ENCODE measurements at places on chromosomes 5 and 9. TPM values are rescaled to one million over a fixed set of nuclear protein-coding genes. Genes with fewer than 3 reads are reported as not detected.

C5orf58 gene
- total RNA-seq, result not detected

SPATA31A3 gene
- total RNA-seq, result not detected

DNA sequence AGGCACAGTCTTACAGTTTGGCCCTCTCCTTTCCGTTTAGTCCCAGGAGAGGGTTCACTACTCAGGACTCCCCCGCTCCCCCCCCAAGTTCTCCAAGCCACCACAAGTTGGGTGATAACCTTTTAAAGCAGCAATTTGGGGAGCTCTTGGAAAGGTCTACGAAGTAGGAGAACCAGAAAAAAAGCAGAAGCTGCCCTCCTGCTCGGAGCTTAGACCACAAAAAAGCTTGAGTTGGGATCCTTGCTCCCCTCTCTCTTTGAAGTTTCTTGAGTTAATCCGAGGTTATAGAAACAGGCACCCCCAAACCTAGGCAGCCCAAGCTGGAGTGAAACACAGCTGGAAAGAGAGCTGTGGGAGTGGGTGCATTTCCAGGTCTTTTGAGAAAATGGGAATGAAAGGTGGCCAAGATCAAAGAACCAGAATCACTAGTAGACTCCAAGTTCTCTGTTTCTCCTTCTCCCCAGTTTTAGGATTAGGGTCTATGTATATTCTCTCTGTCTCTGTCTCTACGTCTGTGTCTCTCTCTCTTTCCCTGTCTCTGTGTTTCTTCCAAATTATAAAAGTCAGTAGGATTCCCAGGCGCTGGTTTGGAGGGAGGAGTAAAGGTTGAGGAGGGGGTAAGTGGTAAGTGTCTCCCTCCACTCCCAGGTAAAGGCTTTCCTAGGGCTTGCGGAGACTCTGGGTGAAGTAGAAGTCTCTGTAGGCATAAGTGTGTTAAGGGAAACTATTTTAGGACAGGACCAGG, 2.8 kb downstream of the LHX2 start:
- no peak for DNase-seq

GRCh38 chr9:18982262-18982620, 50.8 kb downstream of the SAXO1 start:
- DNase-seq, result no peak

DNA sequence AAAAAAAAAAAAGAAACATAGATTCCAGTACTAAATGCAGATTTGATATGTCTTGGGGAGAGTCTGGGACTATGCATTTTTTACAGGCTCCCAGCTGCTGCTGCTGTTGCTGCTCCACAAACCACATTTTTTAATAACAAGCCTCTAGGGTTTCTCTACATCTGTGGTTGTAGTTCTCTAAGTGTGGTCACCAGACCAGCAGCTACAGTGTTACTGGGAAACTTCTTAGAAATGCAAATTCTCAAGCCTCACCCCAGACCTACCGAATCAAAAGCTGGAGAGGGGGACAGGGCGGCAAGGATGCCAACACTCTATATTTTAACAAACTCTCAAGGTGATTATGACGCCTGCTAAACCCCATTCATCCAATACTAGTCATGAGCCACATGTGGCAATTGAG, 293.4 kb upstream of the PTGER4 start:
- no peak for DNase-seq

- DNase-seq, result no peak
Observed at GRCh38 chr5:88785746-88786565, 97.0 kb downstream of the MEF2C start.
